ENCODE measurements at places on chromosomes 16 and 17.

- DNase-seq, result no peak
Observed at GRCh38 chr17:16293931-16294330, 59.3 kb downstream of the CENPV start.

DNA sequence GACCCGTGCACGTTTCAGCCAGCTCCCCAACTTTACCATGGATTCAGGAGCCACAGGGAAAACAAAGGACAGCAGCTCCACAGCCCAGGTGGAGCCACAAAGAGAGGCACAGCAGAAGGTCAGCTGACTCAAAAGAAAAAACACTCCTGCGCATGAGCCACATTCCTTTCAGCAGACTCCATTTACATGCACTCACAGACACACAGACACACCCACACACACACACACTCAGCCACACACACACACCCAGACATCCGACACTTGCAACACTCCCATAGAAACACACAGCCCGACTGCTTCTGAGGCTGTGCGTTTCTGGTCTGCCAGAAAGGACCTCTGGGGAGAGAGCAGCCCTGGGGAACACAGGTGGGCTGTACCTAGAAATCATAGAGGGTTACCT, 2335.5 kb downstream of the TP53TG3F start:
- DNase-seq, result no peak

DNA sequence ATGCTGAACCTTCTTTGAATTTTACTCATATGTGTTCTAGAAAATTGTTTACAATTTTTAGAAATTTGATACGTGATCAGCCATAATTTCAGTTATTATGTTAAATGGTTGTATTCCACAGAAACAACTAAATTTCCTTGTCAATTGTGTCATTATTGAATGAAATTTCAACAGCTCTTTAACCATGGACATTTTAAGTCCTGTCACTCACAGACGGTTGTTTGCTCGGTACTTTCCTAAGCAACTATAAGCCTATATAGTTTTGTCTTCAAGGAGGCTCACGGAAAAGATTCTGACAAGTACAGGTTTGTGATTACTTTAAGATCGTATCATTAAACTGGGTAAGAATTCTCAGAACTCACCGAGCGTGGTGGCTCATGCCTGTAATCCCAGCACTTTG, 31.8 kb downstream of the SLC39A11 start:
- DNase-seq, result no peak

- peak; percentile 75 for DNase-seq
Observed at GRCh38 chr17:34703533-34703932, 124.2 kb downstream of the TMEM132E start.

- peak; percentile 65 for DNase-seq
Observed at GRCh38 chr16:15482068-15482747, 47.8 kb downstream of the BMERB1 start.

- DNase-seq, result no peak
Observed at GRCh38 chr17:80443916-80444643, 29.1 kb downstream of the ENDOV start.

- DNase-seq, result no peak
Observed at GRCh38 chr16:2422123-2422867, 7.0 kb upstream of the CCNF start.

- no peak for DNase-seq
Observed at GRCh38 chr16:71709229-71709781, 15.2 kb downstream of the PHLPP2 start.

DNA sequence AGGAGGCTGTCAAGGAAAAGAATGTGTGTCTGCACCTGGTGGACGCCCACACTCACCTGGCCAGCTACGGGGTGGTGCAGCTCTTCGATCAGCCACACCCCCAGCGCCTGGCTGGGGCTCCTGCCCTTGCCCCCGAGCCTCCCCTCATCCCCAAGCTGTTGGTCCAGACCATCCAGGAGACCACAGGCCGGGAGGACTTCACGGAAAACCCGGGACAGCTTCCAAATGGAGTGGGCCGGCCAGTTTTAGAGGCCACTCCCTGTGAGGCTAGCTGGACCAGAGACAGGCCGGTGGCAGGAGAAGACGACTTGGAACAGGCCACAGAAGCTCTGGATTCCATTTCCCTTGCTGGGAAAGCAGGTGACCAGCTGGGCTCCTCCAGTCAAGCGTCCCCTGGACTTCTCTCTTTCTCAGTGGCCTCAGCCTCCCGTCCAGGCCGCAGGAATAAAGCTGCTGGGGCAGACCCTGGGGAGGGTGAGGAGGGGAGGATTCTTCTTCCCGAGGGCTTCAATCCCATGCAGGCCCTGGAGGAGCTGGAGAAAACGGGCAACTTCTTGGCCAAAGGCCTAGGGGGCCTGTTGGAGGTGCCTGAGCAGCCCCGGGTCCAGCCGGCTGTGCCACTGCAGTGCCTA, 2.2 kb downstream of the WDR81 start:
- DNase-seq, result no peak

GRCh38 chr17:18319604-18320256, 4.6 kb downstream of the SMCR8 start:
- DNase-seq, result no peak

- peak; percentile 89 for DNase-seq
Observed at GRCh38 chr17:81309140-81309858, 14.2 kb upstream of the SLC38A10 start.

- no peak for DNase-seq
Observed at GRCh38 chr16:20344611-20345010, 7.9 kb downstream of the UMOD start.

DNA sequence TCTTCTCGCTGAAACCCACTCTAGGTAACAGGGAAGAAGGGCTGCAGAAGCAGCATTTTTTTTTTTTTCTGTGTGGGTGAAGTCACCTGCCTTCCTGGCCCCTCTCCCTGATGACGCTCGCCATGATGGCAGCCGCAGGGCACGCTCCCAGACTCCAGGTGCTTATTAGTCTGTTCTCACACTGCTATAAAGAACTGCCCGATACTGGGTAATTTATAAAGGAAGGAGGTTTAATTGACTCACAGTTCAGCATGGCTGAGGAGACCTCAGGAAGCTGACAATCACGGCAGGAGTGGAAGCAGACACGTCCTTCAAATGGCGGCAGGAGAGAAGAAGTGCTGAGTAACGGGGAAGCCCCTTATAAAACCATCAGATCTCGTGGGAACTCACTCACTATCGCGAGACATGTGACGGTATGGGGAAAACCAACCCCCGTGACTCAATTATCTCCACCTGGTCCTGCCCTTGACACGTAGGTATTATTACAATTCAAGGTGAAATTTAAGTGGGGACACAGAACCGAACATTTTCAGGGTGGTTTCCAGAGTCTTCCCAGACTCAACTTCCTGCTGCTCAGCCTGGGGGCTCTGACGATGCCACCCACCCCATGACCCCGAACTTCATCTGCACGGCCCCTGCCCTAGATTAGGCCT, 34.9 kb upstream of the NLRP1 start:
- DNase-seq, result peak; percentile 35

DNA sequence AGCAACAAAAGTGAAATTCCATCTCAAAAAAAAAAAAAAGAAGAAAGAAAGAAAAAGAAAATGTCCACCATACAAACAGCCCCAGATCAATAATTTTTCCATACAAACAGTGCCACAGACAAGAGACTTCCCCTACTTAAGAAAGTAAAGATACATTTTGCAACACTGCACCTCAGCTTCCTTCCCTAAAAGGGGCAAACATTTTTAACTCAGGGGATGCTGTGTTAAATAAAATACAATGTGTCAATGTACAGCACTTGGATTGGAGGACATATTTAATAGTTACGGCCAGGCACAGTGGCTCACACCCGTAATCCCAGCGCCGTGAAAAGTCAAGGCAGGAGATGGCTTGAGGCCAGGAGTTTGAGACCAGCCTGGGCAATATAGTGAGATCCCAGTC, 22.3 kb downstream of the MYH11 start:
- DNase-seq, result no peak

DNA sequence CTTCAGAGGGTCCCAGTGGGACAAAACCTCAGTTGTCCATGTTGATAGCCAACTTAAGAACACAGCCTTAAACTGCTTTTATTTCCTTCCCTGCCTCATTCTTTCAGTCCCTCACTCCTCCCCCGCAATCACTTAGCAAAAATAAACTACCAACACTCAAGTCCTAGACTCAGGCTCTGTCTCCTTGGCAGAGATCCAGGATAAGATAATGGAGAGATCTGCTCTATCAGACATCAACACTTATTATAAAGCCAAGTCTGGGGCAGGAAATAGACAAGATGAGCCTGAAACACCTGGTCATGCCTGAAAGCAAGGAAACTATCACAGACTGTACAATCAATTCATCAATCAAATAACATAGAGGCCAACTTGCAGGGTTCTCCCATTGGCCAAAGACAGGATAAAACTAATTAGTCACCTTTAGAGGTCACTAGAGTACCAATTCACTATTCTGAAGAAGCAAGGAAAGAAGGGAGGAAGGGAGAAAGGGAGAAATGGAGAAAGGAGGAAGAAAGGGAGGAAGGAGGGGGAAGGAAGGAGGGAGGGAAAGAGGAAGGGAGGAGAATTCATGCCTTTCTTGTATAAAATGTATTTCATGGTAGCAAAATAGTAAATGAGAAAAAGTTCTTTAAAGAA, 15.7 kb downstream of the HYDIN start:
- no peak for DNase-seq

DNA sequence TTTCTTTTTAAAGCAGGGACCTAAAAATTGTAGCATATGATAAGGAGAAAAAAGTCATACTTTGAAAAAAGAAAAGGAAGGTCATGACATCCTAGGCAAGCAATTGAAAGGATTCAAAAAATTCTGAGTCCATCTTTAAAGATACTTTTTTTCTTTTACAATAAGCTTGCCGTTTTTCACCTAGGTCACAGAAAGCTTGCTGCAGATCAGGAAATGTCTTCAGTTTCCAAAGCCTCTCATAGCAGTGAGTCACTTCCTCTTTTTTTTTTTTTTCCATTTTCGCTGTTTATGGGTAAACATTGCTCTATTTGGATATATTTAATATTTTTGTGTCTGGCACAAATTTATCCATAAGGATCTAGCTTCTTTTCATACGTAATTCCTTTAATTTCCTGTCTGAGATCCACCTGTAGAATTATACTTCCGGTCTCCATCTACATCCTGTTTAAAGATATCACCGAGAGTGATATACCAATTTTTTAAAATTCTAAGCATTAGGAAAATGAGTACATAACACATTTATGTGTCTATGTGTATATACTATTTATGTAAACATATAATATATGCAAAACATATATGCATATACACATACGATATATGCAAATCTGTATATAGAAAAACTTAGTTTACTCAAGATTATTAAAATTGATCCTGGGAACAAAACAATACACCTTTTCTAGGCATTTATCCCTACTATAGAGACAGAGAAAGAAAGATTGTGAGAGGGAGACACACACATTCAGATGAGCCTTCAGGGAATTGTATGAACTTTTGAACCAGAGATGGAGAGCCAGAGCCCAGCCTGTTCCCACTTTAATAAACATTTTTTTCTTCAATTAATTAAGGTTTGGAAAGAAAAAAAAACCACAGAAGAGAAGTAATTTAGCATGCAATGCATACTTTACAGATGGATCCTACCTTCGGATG, 134.4 kb downstream of the SKAP1 start:
- peak; percentile 63 for DNase-seq

DNA sequence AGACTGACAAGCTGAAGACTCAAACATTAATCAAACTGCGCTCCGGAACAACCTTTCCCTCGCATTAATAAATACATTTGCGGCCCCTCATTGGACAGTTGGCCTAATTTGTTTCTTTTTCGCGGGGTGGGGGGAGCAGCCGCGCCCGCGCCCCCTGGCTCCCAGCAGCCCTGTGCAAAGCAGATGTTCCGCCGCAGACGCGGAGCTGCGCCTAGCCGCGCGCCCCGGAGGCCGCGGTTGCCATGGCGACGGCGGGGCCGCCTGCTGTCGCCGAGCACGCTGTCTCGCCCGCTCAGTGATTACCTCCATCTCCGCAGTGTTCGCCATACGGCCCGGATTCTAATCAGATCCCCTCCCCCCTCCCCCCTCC, 25.5 kb downstream of the COPZ2 start:
- DNase-seq, result peak; percentile 89

DNA sequence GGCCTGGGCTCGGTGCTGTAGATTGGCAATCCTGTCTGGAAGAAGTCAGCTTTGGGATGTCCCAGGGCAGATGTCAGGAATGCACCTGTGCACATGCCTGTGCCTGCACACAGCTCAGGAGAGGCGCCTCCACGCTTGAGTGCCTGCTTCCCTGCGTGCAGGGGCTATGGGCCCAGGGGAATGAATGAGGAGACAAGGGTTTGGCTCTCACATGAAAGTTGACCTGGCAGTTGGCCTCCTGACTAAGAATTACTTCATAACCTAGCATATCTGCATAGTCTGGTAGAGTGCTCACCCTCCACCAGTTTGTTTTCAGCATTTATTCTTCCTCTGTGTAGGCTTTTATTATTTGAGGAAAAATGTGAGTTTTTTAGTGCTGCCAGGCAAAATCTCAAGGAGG, 50.0 kb downstream of the PLD6 start:
- DNase-seq, result no peak

DNA sequence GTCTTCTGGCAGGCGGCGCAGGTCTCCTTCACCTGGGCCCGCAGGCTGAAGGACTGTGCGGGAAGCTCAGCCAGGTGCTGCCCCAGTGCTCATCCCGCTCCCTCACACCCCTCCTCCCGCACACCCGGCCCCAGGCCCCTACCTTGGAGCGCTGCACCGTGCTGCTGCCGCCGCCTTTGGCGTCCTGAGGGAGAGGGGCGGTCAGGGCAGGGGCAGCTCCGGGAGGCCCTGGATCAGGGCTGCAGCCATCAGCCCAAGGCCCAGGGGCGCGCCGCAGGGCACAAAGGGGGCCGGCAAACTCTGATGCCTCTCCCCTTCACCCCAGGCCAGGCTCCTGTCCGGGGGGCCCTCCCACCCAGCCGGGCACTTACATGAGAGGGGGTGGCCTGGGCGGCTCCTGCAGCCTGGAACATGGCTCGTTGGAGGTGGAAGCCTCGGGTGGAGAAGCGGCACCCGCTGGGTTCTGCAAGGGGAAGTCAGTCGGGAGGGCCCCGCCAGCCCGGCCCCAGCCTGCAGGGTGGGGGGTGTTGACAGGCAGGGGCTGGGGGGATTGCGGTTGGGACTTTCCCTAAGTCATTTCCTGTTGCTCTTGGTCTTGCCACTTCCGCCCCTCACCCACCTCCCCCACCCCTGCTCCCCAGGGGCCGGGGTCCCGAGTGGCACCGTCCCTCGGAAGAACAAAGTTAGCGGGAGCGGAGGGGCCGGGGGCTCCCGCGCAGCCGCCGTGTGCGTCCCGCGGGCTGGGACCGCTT, 863 bp downstream of the LIMD2 start:
- peak; percentile 45 for DNase-seq

- DNase-seq, result no peak
Observed at GRCh38 chr17:10196941-10197340, 1.5 kb downstream of the GAS7 start.

- no peak for DNase-seq
Observed at GRCh38 chr16:69411064-69411985, 13.1 kb upstream of the CYB5B start.

All from RPMI8226 (cell line).